ENCODE measurements at places on chromosomes 1 and 21.

GRCh38 chr1:36572906-36573305 is 90.2 kb upstream of the CSF3R start:
- no peak for DNase-seq

DNA sequence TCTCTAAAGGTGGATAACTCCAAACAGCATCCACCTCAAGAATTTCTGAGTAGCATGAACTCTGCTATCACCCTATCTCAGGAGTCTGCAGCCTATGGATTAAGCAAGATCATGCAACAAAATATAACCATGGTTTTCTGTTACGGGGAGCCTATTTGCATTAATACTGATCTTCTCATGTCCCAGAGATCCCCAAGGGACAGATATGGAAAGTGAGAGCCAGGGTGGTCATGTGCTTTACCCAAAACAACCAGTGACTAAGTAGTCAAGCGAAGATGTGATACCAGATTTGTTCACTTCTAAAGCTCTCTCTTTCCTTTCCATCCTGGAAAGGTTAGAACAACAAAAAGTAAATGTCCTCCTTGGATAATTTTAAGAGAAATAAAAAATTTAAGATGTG is 125.1 kb downstream of the PRRX1 start:
- DNase-seq, result no peak

GRCh38 chr1:208030288-208031091 is 119.6 kb upstream of the CD34 start:
- DNase-seq, result peak; percentile 75

GRCh38 chr1:3504151-3504821 is 49.8 kb downstream of the ARHGEF16 start:
- no peak for DNase-seq

GRCh38 chr1:237279629-237280028 is 237.6 kb downstream of the RYR2 start:
- DNase-seq, result no peak

GRCh38 chr1:230212405-230212936 is 145.4 kb downstream of the GALNT2 start:
- no peak for DNase-seq

- DNase-seq, result no peak
These were observed 13.8 kb downstream of the FGGY start for GRCh38 chr1:59310549-59311250.

- peak; percentile 63 for DNase-seq
These were observed 1.7 kb downstream of the TSPEAR start for GRCh38 chr21:44709426-44710293.

DNA sequence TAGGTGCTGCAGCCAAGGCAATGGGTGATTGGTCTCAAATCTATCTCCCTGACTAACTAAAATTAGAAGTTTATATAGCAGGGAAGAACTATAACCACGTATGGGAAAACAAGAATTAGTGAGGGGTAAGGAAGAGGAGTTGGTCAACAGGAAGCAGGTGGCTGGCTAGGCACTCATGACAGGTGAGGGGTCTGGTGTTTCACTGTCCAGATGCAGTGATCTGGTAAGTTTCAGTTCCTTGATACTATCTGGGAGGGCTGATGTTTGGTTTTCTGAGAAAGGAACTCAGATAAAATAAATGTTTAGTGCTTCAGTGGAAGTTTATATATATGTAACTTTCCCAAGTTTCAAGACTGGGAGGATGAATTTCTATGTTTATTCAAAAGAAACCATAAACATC is 11.6 kb upstream of the POU2F1 start:
- no peak for DNase-seq

- peak; percentile 56 for DNase-seq
These were observed 33.4 kb upstream of the IFFO2 start for GRCh38 chr1:18989896-18990295.

- no peak for DNase-seq
These were observed 1.8 kb downstream of the HSF2BP start for GRCh38 chr21:43657355-43658087.

DNA sequence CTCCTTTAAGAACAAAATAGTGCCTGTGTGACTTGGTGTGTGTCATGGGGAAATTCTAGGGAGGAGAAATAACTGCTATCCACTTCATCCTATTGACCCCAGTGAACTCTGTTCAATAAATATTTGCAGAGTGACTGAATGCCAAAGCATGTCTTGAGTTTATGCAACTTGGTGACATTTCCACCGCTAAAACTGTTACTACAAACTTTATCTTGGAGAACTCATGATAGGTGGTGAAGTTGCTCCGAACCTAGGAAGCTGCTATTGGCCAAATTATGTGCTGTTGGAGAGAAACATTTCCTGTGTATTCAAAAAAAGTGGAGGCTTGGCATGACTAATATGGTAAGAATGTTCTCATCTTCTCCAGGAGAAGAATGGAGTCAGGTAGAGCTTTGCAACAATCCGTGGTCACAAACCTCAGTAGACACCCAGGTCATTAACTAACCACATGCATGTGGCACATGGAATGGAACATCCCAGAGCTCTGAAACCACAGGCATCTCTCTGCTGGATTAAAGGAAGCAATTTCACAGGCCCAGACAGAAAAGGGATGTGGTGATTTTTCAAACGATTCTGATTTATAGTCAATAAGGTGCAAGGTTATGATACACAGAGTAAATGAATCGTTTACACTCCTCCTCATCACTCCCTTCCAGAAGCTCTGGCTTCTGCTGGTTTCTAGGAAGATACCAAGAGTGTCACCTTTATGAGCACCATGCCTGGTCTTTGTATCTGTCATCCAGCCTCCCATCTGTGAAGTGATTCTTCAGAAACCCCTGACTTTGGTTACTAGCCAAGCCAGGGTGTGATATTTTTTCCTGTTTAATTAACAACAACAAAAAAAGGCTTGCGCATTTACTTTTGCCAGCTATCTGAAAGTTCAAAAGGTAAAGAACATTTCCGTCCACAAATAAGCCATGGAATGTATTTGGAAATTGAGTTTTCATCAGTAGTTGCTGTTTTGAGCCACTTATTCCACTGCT is 361.1 kb downstream of the TGFB2 start:
- DNase-seq, result peak; percentile 21

GRCh38 chr1:184242507-184242943 is 144.3 kb upstream of the C1orf21 start:
- DNase-seq, result no peak

DNA sequence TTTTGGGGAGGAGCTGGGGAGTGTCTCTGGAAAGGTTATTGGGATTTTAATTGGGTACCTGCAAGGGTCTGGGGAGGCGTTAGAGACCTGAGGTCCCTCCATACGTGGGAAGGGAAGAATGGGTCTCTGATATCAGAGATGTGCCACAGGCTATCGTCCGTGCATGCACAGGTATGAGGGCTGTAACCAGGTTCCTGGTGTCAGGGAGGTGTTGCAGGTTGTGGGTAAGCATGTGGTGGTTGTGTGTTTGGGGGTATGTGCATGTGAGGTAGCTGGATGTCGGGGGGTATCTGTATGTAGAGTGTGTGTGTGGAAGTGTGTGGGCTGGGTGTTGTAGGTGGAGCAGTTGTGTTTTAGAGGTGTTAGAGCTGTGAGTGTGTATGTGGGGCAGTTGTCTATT is 8.3 kb downstream of the AHDC1 start:
- no peak for DNase-seq

DNA sequence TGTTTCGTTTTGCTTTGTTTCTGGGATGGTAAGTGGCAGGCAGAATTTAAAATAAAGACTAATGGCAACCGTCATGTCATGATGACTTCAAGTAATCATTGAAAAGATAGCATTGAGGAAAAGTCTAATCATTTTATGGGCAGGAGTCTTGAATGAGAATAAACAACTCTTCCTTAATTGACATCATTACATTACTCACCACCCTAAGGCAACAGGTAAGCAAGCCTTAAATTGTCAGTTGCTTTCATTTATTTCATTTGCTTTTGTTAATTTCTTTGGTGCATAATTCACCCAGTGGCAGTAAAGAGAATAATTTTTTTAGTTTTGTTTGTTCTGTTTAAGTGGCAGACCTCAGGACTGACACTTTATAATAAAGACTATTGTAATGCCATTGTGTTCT is 669.0 kb downstream of the RWDD3 start:
- no peak for DNase-seq

- DNase-seq, result peak; percentile 25
These were observed 8.8 kb upstream of the NLRP3 start for GRCh38 chr1:247407180-247407616.

DNA sequence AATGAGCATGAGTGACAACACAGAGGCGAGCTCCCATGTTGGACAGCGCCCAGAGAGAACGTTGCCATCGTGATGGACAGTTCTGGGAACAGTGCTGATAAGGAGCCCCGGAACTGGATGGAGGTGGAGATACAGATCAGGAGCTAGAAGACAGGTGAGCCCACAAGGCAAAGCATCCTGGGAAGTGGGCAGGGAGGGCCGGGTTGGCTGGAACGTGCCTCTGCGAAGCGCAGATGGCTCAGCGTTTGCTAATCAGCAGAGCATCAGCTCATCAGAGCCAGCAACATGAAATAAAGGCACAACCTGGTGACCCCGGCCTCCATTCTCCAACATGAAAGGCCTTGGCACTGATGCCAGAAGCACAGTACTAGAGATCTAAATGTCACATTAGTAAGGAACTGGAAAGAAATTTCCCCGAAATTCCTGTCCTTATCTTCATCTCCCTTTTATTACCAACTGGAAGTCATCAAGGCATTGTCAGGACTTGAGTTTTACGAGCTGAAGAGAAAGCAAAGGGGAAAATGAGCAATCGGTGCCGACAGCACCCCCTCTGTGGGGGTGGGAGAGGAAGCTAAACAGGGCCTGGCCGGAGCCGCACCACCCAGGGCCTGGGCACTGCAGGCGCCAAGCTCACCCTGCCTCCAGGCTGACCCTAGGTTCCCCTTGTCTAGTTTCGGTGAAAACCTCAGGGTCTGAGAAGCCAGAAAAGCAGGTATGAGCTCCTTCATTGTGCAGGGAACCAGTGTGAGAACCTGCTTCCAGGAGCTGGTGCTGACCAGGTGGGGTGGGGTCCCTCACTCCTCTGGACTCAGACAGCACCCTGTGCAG is 19.9 kb downstream of the ABCA4 start:
- DNase-seq, result no peak

DNA sequence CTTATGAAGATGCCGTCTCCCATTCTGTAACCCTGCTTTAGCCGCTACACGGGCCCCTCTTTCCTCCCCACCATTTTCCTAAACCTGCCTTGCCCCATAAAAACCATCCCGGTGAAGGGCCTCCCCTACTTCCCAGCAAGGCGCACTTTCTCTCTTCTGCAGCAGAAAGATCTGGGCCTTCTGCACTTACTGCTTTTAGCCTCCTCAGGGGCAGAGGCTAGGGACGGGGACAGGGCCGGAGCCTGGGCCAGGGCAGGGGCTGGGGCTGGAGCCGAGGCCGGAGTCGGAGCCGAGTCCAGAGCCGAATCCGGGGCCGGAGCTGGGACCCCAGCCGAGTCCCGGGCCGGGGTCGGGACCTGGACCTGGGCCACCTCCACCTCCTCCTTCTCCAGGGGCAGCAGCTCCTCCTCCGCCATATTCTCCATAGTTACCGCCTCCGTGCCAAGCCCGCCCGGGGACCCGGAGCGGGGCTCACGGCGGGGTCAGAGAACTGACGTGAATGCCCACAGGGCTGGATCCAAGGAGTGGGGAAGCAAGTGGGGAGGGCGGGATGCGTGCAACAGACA is 382 bp downstream of the TRMT1L start:
- peak; percentile 88 for DNase-seq

GRCh38 chr1:155241069-155241679 is 14.1 kb downstream of the ENTREP3 start:
- DNase-seq, result peak; percentile 95

GRCh38 chr1:162857850-162858249 is 3.1 kb downstream of the CCDC190 start:
- DNase-seq, result no peak

- DNase-seq, result no peak
These were observed 163.6 kb upstream of the PALMD start for GRCh38 chr1:99482286-99482685.

- no peak for DNase-seq
These were observed 153.5 kb downstream of the HLX start for GRCh38 chr1:221032637-221033280.

- no peak for DNase-seq
These were observed 12.9 kb upstream of the PDE9A start for GRCh38 chr21:42640486-42640885.

- no peak for DNase-seq
These were observed 716 bp downstream of the CTBS start for GRCh38 chr1:84573481-84573966.

GRCh38 chr1:38138498-38139233 is 92.1 kb upstream of the POU3F1 start:
- peak; percentile 89 for DNase-seq

DNA sequence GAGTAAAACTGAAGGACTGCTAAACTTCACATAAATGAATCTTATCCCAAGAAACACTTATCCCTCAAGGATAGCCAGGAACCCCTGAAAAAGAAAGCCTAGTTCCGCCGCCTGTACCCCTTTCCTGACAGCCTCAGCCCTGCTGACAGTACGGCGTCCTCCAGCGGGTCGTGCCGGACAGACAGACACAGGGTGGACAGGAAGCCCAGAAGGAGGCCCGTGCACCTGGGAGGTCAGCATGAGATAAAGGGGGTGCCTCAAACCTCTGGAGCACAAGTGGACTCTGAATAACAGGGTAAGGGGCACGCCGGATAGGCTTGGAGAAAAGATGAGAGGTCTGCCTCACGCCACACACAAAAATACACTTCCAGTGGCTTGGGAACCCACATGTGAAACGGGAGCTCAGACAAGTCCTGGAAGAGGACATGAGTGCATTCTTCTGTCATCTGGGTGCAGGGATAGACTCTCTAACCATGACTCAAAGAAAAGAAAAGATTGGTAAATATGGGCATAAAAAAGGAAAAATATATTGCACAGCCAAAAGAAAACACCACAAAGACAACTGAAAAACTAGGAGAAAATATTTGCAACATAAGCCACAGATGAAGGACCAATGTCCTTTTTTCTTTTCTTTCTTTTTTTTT is 17.3 kb upstream of the ADARB1 start:
- DNase-seq, result no peak

DNA sequence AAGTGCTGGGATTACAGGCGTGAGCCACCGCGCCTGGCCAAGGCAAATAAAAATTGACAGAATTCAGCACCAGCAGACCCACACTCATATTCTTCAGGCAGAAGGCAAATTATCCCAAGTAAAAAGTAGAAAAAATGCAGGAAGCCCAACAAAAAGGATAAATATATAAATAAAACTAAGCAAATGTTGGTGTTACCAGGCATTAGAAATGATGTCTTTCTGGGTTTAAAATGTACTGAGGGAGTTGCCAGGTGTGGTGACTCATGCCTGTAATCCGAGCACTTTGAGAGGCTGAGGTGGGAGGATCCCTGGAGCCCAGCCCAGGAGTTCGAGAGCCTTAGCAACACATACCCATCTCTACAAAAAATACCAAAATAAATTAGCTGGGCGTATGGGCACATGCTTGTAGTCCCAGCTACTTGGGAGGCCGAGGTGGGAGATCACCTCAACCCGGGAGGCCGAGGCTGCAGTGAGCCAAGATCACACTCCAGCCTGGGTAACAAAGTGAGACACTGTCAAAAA is 6.3 kb downstream of the INTS11 start:
- no peak for DNase-seq

GRCh38 chr1:171083222-171083621 is 7.5 kb upstream of the FMO3 start:
- no peak for DNase-seq

DNA sequence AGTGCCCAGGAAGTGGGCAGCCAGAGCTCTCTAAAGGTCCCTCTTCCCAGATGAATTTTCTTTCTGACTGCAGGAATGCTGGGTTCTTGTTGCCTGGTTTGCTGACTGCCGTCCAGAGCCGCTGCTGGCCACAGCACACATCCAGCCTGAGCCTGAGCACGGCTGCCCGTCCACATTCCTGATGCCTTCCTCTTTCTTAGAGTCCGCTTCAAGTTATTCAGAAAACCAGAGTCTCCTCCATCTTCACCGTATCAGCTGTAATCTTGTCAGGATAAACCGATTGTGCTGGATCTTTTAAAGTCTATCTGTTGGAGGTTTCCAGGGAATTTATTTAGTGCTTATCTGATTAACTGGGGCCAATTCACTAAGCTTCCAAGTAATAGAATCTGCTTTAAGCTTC is 84.8 kb upstream of the BCAR3 start:
- DNase-seq, result no peak

Data from eye (tissue), 1 donor.